ENCODE measurements at places on chromosomes 5 and 9.
A peak's percentile ranks its signal among the peaks of the same experiment; 100 is the strongest.

- DNase-seq: no peak
Measured at GRCh38 chr5:35213608-35214007, 16.7 kb downstream of the PRLR start.

- DNase-seq: no peak
Measured at GRCh38 chr5:178241231-178241663, 8.6 kb upstream of the PHYKPL start.

DNA sequence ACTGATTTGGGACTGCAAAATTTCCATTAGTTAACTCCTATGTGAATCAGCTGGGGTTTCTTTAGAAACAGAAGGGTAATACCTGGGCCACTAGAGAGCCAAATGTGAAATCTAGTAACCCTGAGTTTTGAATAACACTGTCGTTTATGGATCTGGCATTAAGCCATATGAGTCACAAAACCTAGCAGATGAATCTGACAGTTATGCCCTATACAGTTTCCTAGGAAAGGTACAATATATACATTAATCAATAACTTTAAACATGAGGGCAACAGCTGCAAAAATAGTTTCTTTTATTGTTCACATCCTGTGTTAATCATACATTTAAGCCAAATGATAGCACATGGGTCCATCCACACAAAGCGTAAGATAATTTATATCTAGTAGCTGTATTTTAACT, 56.9 kb downstream of the PAM start:
- DNase-seq: no peak

DNA sequence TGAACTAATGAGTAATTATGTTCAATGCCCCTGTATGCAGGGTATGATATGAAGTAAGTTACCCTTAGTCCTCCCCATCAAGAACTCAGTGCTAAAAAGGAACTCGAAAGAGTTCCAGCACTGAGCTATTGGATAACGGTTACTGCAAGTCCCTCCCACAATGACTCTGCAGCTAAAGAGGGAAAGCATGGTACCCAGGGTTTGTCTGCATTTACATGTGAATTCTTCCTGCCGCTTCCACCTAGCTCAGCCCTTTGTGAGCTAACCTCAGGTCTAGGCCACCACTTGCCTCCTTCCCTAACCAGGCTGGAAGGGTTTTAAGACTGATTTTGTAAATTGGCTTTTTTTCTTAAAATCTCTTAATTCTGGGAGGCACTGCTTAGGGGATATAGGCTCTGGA, 376.8 kb downstream of the EBF1 start:
- DNase-seq: no peak

DNA sequence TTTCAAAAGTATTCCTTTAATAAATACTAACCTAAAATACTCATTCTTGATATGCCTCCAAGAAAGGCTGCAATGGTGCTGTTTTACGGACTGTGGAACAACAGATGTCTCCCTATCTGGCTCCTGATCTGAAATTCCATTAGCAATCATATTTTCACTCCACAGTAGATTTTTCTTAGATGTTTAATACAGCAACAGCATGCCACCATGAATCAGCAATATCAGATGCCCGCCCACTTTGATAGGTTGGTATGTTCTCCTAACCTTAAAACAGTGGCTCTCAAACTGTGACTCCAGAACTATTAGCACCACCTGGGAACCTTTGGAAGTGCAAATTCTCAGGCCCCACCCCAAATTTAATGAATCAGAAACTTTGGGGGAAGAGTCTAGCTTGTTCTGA, 110.2 kb downstream of the MLLT3 start:
- no peak for DNase-seq

- DNase-seq: no peak
Measured at GRCh38 chr9:87545858-87546257, 48.2 kb downstream of the DAPK1 start.

- DNase-seq: no peak
Measured at GRCh38 chr5:89199306-89199705, 316.3 kb upstream of the MEF2C start.

- peak; percentile 7 for DNase-seq
Measured at GRCh38 chr5:142749321-142749720, 20.9 kb upstream of the ARHGAP26 start.

DNA sequence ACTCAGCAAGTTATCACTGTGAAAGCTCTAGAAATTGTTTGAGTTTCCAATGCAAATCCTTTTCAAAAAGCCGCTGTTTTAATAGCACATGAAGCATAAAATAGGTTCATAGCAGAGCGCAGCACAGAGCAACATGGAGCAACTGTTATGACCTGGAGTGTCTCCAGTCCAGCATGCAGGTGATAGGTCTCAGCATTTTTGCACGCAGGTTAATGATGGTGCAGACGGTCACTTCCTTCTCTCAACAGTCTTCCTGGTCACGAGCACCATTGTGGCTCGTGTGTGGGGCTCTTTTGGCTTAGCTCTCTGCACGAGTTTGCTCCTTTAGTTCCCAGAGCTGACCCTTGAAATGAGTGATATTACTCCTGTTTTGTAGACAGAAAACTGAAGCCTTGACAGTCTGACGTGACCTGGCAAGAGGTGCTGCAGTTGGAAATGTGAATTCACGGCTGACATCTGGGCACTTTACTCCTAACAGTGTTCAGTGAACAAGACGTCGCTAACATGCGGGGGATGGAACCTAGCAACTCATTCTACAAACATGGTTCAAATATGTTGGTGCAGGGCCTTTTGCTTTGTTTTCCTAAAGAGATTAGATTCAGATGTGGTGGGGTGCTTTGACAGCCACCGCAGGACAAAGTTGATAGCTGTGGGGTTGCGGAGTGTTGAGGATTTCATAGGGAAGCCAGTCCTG, 10.0 kb downstream of the TENT4A start:
- DNase-seq: no peak

DNA sequence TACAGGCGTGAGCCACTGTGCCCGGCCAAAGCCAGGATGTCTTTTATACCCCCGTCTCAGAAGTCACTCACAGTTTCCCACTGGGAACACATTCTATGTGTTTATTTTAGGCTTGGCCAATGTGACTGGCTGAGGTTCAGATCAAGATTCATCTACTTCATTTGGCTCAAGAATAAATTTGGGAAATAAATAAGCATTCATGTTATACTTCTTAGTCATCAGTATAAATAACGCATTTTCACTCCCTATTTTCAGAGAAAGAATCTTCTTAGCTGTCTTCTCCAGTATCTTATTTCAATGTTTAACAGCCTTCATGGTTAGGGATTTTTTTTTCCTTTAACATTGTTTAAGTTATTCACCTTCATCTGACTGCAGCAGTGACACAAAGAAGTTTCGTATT, 11.8 kb downstream of the S100Z start:
- no peak for DNase-seq

GRCh38 chr5:169711551-169712225, 74.6 kb downstream of the DOCK2 start:
- no peak for DNase-seq

- no peak for DNase-seq
Measured at GRCh38 chr9:95820074-95820473, 55.4 kb upstream of the ERCC6L2 start.

- no peak for DNase-seq
Measured at GRCh38 chr5:151670083-151670686, 16.5 kb downstream of the SPARC start.

GRCh38 chr9:123395276-123395688, 39.3 kb downstream of the CRB2 start:
- no peak for DNase-seq

DNA sequence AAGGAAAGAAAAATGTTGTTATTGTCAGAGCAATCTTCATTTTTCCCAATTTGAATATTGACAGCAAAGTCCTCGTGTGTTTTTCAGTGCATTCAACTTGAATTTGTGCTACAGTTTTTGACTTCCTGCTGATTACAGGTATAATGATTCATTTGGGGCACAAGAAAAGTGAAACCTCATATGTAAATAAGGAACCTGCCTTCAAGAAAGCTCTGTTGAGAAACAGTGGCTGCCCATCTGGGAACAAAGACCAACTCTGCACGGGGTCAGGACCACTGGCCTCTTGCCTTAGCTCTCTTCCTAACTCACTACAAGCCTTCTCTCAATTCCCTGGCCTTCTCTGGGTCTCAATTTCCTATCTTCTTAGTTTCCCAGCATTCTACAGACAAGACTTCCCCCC, 21.0 kb downstream of the TIMD4 start:
- DNase-seq: no peak

DNA sequence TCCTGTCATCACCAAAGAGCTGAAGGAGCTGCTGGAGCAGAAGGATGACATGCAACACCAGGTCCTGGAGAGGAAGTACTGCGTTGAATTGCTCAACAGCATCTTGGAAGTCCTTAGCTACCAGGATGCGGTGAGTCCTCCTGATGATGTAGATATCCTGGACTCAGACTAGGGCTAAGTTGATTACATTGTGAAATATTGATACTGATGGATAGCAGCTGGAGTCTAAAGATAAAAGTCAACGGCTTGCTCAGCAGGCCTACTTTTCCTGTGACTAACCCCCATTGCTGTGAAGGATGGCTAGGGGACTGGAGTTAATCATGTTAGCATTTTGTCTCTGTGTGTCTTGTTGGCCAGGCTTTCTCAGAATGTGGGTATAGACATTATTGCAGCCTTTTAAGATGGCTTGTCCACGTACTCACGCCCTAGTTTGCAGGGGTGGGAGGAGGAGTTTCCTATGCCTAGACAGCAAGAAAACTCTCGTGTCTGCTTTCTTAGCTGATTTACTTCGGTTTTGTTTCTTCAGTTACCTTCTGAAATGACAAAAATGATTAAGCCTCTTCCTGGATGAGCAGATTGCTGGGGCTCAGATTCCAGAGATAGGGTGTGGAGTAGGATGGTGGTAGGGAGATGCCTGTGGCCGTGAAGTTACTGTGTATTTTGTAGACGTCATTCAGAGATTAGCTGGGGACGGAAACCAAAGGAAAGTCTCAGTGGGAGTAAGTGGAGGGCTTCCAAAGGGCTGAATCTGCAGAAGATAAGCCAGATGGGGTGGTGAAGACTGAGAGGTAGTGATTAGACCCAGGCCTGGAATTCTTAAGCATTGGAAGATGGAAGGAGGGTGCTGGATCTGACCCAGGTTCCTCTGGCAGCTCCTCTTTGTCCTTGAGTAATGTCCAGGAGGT, 166.3 kb downstream of the DOCK2 start:
- no peak for DNase-seq

GRCh38 chr9:128349772-128350171, 9.4 kb downstream of the SLC27A4 start:
- no peak for DNase-seq

DNA sequence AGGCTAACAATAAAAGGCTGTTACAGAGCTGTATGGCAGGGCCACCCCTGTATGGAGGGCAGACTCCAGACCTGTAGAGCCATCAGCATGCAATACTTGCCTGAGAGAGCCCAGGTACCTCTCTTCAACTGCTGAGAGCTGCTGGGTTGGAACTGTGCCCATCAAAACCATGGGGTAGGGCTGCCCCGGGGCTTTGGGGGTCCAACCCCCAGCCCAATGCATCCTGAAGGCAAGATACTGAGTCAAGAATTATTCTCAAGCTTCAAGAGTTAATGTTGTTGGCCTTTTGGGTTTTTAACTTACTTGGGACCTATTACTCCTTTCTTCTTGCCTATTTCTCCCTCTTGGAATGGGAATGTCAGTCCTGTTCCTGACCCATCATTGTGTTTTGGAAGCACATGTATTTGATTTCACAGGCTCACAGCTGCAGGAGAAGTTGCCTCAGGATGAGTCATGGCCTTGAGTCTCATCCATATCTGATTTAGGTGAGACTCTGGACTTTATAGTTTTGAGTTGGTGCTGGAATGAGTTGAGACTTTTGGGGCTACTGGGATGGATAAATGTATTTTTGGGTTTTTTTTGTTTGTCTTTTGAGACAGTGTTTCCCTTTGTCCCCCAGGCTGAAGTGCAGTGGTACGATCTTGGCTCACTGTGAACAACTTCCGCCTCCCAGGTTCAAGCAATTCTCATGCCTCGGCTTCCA, 21.0 kb upstream of the CDK7 start:
- DNase-seq: no peak

DNA sequence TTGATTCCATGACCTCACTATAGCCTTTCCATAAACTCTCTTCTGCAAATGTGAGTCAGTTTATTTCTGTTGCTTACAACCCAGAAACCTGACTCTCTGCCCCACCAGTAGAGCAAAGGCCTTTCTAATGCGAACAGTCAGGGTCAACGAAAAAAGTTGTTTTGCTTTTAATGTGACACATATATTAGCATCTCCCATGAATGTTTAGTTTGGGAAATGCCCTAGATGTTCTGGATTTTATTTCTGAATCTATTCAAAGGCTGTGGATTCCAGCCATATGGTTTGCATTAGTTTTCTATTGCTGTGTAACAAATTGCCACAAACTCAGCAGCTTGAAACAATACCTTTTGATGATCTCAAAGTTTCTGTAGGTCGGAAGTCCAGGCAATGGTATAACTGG, 193.5 kb downstream of the GNA14 start:
- DNase-seq: no peak

DNA sequence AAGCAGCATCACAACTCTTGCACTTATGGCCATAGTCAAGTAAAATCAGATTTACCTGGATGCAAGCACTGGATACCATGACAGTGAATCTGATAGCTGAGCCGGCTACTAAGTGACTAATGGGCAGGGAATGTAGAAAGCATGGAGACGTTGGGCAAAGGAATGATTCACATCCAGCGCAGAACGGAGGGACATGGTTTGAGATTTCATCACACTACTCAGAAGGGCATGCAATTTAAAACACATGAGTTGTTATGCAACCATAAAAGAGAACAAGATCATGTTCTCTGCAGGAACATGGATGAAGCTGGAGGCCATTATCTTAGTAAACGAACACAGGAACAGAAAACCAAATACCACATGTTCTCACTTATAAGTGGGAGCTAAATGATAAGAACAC, 169.1 kb upstream of the PIK3R1 start:
- no peak for DNase-seq

DNA sequence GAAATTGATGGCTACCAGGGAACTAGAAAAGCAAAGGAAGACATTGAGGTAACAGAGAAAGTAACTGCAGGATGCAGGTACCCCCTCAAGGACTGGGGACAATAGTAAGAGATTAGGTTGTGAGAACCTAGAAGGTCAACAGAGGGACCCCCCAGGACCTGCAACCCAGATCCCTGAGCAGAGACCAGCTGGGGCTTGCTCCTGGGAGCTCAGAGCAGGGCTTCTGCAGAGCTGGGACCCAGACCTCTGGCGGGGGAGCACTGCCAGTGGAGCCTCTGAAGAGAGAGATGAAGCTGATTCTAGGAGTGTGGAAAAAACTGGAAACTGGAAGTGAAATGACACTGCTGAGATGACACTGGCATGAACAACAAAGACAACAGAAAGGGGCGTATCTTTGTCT, 17.2 kb downstream of the MORN5 start:
- DNase-seq: no peak

- DNase-seq: no peak
Measured at GRCh38 chr5:171619196-171619595, 166.4 kb upstream of the SMIM23 start.

Measured in stimulated activated CD4-positive, alpha-beta T cell treated with anti-CD3 and anti-CD28 coated beads, Interleukin-4, amount 100 ng/mL, for 24 hours (primary cell).